ENCODE measurements at places on chromosomes 11 and 22. TPM values are rescaled to one million over a fixed set of nuclear protein-coding genes. Genes with fewer than 3 reads are reported as not detected.

GRCh38 chr11:16468735-16469453 is 112.5 kb upstream of the SOX6 start:
- no peak for DNase-seq

- no peak for DNase-seq
Observed at GRCh38 chr22:25935266-25936058, 193.5 kb downstream of the MYO18B start.

- no peak for DNase-seq
Observed at GRCh38 chr11:44573333-44573732, 7.9 kb downstream of the CD82 start.

DNA sequence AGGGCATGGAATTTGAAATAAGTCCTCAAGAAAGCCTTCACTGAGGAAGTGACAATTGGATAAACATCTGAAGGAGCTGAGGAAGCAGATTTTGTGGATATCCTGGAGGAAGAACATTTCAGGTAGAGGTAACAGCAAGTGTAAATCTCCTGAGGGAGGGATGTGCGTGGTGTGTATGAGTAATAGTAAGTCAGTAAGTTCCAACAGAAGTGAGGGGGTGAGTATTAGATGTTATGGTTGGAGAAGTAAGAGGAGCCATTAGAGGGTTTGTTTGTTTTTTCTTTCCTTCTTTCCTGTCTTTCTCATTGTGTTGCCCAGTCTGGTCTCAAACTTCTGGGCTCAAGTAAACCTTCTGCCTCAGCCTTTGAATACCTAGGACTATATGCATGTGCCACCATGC is 29.0 kb downstream of the ANKRD42 start:
- DNase-seq, result no peak

DNA sequence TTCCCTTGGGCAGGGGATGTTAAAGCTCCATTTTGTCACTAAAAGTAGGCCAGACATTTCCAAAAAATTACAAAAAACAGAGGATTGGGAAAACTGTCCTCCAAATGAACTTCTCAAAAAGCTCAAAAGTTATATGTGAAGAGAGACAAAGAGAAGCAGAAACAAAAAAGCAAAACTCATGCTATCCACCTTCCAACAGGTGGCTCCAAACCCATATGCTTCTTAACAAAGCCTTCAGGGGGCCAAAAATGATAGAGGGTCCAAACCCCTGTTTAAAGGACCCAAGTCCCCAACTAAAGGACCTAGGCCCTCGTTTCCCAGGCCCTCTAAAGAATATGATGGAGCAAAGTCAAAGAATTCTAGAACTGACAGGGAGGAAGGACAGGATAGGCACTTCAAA is 146.7 kb downstream of the AASDHPPT start:
- DNase-seq, result no peak

DNA sequence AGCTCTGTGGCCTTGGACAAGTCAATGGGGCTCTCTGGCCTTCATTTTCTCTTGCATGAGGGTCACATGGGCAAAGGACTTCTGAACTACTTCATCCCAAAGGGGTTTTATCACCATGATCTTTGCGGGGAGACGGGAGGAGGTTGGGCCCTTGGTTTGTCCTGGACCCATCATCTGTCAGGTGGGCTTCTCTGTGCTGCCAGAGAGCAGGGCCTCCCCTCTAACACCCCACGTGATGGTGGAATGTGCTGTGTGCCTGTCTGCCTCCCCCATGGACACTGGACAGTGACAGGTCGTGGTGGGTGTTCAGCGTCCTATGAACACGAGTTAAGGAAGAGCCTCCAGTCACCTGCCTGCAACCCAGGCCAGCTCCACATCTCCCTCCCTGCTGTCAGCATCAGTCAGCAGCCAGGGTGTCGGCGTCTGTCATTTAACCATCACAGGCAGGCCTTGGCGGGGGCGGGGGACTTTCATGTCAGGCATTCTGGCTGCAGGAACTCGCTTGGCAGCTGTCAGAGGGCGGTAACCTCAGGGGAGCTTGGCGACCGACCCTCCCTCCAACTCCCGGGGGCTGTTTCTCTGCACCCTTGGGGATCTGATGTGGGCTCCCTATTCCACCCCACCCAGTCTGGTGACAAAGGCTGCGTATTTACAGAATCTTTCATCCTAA is 2.6 kb upstream of the SUN2 start:
- no peak for DNase-seq

DNA sequence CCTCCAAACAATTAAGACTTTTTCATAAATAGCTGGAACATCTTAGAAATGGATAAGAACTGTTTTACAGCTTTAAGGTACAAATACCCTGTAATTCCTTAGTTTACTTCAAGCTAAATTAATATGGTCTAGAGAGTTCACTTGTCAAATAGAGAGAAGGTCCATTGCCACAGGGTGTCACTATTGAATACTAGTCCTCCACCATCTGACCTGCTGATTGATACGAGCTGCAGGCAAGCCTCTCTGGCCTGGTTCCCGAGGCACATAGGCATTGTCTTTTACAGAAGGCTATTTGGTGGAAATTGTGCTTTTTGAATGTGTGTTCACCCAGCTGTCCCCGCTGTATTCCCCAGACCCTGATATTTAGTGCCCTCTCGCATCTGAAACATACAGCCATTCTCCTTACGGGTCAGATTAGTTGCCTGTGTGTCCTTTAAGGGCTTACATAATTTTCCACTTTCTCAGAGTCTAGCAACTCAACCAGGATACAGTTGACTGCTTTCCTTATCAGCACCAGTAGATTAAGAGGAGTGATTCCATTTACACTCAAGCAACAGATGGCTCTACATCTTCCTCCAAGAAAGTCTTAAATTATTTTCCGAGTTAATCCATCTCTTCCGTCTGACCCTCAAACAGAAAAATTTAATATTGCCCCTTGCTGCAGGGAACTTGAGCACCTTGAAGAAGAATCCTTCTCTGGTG is 788.8 kb upstream of the FAT3 start:
- DNase-seq, result no peak

DNA sequence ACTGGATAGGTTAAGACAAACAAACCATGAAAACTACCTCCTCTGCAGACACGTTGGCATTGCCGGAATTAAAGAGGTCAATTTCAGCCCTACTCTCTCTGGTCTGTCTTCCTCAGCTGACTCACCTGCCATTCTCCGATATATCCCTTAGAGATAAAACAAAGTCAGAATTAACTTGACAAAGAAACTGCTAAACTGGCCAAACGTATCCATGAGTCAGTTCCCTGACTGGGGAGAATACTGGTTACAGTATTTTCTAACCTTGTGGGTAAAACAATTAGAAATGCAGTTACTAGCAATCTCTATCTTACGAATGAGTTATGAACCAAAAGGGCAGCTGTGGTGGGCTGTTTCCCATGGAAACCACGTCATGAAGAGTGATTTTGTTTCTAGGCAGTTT is 96.2 kb downstream of the RDX start:
- no peak for DNase-seq

- DNase-seq, result peak; percentile 16
Observed at GRCh38 chr11:1959786-1960185, 12.7 kb downstream of the MRPL23 start.

GRCh38 chr11:114295676-114296604 is at the start of gene NNMT:
Gene NNMT (plus strand): TSS chr11:114296399. CDS start chr11:114296557, 158 bp downstream.
- no peak for DNase-seq

GRCh38 chr11:64388894-64389293 is 29.9 kb downstream of the RPS6KA4 start:
- DNase-seq, result no peak

DNA sequence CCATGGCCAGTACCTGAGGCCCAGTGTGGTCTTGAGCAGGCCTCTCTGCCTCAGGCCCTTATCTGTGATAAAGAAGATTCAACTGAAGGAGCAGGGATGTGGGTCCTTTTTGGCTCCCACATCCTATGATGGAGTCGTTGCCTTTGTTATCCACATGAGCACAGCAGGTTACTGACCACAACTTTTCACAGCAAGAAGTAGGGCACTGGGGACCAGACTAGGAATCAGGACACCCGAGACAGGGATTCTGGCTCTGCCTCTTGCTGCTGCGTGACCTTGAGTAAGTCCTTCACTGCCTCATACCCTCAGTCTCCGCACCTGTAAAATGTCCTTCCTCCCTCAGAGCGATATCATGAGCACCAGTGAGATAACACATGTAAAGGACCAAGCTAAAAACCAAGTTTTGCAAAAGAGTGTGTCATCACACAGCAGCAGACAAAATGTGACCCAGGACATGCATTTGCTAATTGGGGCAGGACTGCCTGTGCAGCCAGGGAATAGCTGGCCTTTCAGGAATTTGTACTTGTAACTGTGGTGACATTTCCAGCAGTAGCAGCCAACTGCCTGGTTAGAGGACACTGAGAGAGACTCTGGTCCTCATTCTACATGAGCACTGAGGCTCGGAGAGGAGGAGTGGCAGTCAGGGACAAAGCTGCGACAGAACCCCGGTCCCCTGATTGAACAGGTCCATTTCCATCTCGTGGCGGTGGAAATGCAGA is 13.2 kb upstream of the SMIM35 start:
- no peak for DNase-seq

- no peak for DNase-seq
Observed at GRCh38 chr11:36775756-36776155, 177.7 kb upstream of the RAG2 start.

DNA sequence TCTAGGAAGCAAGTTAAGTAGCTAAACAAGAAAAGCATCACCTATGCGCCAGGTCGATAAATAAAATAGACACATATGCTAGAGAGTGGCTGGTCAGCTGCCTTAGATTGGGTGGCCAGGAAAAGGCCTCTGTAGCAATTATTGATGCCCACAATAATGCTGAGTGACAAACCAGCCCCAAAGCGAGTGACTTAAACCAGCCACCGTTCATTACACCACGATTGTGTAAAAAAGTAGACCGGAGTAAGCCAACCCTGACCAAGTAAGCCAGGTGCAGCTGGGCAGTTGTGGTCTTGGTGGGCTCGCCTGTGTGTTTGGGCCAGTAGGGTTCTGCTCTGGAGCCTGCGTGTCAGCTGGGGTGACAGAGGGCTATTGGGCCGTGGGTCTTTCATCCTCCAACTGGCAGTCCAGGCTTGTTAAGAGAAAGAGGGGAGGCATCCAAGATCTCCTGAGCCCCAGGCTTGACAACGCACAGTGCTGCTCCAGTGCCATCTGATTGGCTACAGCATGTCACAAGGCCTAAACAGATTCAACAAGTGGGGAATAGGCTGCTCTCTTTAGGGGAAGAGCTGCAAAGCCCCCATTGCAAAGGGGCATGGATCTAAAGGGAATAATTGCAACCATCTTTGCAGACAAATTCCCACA is 100.4 kb upstream of the PARVA start:
- no peak for DNase-seq

GRCh38 chr11:47051217-47051616 is 114.7 kb downstream of the CSTPP1 start:
- no peak for DNase-seq

GRCh38 chr11:47616726-47617416 is 22.7 kb upstream of the C1QTNF4 start:
- no peak for DNase-seq

Gene ZBTB16
- total RNA-seq, result 192 TPM

Gene MPPED2
- total RNA-seq, result 12.0 TPM

Gene TIGD3
- 2.0 TPM for total RNA-seq

Gene POU2F3
- not detected for total RNA-seq

Gene GGT1
- 4.9 TPM for total RNA-seq

Gene HORMAD2
- not detected for total RNA-seq

Gene NLRP10
- total RNA-seq, result not detected

Gene SCO2
- 11.0 TPM for total RNA-seq

Data from omental fat pad (tissue), 4 donors.